ENCODE measurements at places on chromosomes 13 and 19.

- peak; percentile 28 for DNase-seq
Measured at GRCh38 chr13:27406178-27406939, 18.1 kb upstream of the GTF3A start.

- no peak for DNase-seq
Measured at GRCh38 chr19:46289724-46290619, 6.9 kb upstream of the HIF3A start.

DNA sequence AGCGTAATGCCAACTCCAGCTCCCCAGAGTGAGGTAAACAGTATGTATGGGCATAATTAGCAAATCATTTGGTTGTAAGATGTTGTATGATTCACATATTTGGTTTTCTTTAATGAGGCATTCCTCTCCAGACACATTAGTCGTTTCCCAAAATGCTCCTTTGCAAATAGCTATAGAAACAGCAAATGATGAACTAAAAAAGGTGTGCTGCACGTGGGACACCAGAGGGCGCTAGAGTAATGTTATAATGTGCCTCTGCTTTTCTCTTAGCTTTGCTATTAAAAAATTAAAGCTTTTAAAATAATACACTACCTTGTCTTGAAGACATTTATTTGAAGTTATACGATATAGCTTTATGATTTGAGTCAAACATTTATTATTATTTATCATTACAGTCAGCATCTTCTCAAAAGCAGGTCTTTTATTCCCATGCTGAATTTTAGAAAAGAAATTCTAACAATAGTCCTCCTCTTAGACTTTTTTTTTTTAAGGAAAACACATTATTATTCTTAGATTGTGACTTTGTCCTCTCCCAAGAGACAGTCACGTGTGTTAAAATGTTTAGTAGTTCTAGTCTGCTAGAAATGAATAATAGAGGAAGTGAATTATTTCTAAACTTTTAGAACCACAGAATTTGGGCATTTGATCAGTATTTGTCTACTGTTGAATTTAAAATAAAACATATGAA lies 121.6 kb upstream of the FRY start:
- DNase-seq = peak; percentile 34

- no peak for DNase-seq
Measured at GRCh38 chr13:51822106-51822815, 18.3 kb upstream of the DHRS12 start.

- no peak for DNase-seq
Measured at GRCh38 chr19:6500837-6501739, 1.0 kb downstream of the TUBB4A start.

DNA sequence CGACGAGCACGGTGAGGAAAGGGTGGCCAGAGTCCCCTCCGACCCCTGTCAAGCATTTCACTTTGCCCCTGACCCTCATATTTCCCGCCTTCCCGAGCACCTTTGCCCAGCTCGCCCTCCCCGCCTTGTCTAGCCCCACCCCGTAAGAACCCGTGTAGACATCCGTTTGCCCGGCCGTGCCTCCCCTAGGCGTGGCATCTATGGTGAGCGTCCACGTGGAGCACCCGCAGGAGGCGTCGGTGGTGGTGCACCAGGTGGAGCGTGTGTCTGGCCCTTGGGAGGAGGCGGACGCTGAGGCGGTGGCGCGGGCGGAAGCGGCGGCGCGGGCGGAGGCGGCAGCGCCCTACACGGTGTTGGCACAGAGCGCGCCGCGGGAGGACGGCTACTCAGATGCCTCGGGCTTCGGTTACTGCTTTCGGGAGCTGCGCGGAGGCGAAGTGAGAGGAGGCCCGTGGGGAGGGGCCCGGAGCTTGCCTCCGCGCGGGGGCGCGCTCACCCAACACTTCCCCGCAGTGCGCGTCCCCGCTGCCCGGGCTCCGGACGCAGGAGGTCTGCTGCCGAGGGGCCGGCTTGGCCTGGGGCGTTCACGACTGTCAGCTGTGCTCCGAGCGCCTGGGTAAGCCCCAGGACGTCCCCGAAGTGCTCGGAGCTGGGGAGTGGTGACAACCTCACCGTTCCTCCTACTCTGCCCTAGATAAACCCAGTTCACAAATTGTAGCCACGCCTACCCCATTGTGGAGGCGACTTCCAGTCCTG lies 4.2 kb downstream of the LTBP4 start:
- peak; percentile 86 for DNase-seq
